HCEC 1CT (cell line): ENCODE measurements at places on chromosomes 16 and 17.
A peak's percentile ranks its signal among the peaks of the same experiment; 100 is the strongest.

- no peak for DNase-seq
Measured at GRCh38 chr17:48134912-48135480, 27.4 kb downstream of the SNX11 start.

GRCh38 chr17:951325-952132 lies 28.0 kb downstream of the NXN start:
- DNase-seq, result peak; percentile 87

DNA sequence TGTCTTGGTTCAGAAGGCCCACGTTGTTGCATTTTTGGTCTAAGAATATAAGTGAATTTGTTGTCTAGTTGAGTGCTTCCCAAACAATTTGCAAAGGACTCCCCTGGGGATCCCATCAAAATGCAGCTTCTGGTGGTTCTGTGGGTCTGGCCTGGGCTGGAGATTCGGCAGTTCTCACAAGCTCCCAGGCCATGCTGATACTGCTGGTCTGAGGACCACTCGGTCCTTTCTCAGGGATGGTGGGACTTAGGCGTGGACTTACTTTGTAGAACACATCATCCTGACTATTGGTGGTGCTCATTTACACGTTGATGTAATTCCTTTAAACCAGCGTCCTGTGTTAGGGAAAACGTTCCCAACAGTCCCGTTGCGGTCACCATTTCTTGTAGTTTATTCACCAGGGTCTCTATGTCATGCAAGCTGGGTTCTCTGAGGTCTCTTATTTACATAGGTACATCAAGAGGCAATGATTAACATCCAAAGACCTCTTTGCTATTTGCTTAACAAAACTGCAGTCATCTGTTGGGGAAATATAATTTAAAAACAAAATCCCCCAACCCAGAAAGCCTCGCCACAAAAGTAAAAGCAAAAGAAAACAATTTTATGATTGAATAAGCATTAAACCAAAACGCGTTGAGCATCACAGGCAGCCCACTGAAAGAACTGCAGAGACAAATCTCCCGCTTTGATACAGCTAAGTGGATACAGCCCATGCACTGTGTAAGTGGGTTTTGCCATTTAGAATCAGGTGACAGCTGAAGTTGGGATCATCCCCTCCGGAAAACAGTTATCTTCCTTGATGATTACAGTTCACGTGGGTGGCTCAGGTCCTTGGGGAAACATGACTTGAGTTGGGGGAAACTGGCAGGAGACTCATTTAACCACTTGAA lies 39.0 kb upstream of the SEC14L1 start:
- DNase-seq, result no peak

DNA sequence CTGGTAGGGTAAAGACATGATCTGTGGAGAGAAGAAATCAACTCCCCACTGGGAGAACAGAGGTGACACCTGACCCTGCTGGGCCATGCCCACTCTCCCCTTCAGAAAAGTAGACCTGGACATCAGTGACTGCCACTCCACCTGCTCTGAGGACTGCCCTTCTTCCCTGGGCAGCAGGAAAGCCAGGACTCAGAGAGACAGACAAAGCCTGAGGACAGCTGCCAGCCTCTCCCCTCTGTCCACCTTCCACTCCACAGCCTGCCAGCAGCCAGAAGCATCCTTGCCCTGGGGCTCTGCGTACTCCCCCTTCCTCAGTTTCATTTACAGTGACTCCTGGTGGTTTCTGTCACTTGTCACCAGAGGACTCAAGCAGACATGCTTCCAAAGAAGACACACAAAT lies 24.5 kb downstream of the ZDHHC7 start:
- DNase-seq, result no peak

- DNase-seq, result no peak
Measured at GRCh38 chr17:62110923-62111484, 45.9 kb upstream of the MED13 start.

DNA sequence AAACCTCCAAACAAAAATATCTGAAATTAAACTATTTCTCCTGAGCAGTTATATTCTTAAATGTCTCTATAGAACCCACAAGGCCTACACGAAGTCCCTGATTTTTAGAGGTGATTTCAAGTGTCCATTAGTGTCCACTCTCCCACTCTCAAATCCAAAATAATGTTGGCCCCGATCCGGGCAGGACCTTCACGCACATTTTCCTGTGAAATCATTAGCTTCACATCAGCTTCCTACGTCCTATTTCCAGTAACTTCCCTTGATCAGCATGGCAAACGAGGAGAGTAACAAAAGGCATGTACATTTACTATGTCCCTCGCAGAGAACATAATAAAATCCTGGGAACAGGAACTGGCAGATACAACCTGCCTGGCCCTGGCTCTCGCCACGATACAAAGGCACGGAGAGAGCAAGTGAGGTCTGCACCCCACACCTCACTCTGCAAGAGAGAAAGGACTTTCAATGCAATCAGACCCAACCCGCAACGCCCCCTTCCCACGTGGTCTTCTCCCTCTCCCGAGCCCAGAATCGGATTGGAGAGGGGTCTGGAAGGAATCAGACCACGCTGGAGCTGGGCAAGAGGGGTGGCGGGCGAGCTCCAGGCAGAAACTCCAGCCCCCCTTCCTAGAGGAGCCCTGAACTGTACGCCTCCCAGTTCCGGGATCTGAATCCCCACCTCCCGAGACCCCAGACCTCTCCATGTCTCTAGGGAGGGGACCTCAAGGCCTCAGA lies 17.5 kb upstream of the C17orf78 start:
- DNase-seq, result peak; percentile 29

DNA sequence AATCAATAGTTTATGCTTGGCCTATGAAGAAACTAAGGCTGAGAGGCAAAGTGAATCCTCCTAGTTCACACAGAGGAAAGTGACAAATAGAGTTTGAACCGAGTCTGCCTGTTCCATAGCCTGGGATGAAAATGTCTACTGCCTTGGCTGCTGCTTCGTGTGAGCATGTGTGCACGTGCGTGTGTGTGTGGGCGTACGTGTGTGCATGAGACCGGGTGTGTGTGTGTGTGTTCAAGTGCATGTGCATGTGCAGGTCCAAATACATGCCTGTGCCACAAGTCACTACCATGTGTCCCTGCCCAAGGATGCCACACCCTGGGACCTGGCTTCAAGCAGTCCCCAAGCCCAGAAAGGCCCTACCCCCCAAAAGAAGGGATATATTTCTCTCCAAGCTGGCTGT lies 13.6 kb downstream of the SEZ6 start:
- no peak for DNase-seq

- DNase-seq, result no peak
Measured at GRCh38 chr16:79800016-79800608, 199.6 kb upstream of the MAF start.

- peak; percentile 7 for DNase-seq
Measured at GRCh38 chr17:68431661-68432071, 25.6 kb downstream of the WIPI1 start.

- DNase-seq, result no peak
Measured at GRCh38 chr16:75085556-75085955, 31.0 kb downstream of the LDHD start.

GRCh38 chr17:61199431-61200338 lies 200.0 kb upstream of the TBX2 start:
- no peak for DNase-seq

DNA sequence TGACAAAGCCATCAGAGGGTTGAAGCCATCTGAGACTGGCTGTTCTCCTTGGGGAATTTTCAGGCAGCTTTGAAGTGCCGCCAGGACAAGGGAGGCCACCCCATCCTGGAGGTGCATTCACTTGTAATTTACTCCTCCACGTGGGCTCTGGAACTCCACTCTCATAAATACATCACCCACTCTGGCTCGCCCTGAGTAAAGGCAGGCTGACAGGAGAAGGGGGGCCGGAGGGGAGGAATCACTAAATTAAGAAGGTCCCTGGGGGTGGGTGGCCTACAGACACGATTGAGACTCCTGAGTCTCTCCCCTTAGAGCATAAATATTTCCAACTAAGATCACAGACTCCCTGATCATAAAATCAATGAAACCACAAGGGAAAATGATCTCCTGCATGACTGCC lies 56.3 kb upstream of the HNF1B start:
- DNase-seq, result no peak

GRCh38 chr17:83203472-83204221 lies 124.2 kb downstream of the METRNL start:
- DNase-seq, result no peak

- DNase-seq, result no peak
Measured at GRCh38 chr17:5621026-5621425, 36.7 kb upstream of the NLRP1 start.

DNA sequence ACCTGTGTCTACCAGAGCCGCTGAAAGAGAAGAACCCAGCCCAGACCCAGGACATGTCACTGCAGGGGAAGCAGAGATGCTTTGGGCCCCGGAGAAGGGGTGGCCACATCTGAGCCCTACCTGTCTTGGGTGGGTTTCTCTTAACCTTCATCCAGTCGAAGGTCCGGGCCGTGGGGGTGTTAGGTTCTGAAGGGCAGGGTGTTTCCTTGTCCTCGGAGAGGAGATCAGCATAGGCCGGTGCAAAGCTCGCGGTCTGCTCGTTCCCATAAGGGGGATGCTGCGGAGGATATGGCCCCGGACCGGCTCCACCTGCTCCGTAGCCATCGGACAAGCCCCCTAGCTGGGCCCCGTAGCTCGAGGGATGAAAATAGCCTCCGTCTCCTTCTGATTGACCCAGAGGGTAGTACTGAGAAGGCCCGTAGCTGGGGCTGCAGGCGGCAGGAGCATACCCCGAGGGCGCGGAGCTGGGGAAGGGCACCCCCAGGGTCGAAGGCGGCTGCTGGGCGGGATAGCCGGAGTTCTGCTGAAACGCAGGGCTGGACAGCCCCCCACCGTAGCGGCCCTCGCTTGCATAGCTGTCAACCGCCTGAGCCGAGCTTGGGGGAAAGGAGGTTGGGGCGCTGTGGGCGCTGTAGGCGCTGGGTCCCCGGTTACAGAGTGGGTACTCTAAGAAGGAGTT lies 464 bp downstream of the HOXB1 start:
- no peak for DNase-seq

DNA sequence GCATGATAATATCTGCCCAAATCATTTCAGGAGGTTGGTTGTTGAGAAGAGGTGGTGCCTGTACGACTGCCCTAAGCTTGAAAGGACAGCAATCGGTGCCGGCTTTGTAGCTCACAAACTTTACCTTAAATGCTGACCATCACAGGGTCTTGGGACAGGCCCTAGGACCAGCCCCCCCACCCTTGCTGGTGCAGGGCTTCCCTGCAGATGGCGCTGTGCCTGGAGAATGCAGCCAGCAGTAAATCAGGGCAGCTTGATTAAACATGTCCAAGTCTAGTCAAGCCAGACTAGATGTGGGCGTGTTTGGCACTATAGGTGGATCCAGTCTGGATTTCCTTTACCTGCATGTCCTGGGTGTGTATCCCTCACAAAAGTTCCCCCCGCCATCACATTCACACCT lies 135.5 kb upstream of the CRHR1 start:
- DNase-seq, result no peak

GRCh38 chr17:50426472-50426782 lies 409 bp downstream of the ACSF2 start:
- no peak for DNase-seq

GRCh38 chr16:66478733-66479511 lies 51.8 kb downstream of the BEAN1 start:
- DNase-seq, result peak; percentile 54

DNA sequence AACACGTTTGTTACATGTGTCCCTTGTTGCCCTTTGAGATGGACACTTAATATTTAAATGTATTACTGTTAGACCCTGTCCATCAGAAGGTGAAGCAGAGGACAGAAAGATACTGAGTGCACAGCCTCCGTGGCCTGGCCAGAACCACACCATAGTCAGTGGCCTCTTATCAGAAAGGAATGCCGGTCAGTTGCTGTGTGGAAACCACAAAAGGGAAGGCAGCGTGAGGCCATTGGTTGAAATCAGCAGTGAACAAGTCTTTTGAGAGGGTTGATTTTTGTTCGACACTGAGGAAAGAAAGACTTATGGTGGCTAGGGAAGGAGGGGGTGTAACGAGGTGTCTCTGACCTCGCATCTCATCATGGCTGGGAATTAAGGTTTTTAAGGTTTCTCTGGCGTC lies 85.4 kb upstream of the CLEC18A start:
- DNase-seq, result peak; percentile 40

DNA sequence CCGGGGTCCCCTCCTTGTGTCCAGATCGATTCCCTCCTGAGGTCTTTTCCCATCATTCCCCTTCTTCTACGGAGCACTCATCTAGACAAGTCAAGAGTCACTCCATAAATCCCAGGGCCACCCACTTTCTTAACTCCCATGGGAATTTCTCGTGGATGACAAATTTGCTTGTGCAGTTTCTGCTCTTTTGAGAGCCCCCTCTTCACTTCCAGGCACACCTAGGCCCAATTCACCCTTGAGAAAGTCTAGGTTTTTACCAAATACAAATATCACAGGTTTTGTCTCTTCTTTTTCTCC lies 522 bp upstream of the POLDIP2 start:
- DNase-seq, result no peak

DNA sequence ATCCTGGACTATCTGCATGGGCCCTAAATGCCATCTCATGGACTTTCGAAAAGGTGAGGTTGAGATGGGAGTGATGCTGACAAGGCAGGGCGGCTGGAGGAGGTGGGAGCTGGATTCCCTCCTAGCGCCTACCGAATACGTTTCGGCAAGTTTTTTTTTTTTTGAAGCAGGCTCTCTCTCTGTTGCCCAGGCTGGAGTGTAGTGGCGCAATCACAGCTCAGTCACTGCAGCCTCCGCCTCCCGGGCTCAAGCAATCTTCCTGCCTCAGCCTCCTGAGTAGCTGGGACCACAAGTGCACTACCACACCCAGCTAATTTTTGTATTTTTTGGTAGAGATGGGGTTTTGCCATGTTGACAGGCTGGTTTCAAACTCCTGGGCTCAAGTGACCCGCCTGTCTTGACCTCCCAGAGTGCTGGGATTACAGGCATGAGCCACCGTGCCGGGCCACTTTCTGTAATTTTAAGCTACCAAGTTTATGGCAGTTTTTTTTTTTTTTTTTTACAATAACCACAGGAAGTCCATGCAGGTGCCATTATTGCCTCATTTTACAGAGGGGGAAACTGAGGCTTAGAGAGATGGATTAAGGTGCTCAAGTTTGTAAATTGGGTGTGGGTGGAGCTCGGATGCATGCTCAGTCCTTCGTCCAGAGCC lies 246.4 kb downstream of the PRKCA start:
- peak; percentile 38 for DNase-seq

DNA sequence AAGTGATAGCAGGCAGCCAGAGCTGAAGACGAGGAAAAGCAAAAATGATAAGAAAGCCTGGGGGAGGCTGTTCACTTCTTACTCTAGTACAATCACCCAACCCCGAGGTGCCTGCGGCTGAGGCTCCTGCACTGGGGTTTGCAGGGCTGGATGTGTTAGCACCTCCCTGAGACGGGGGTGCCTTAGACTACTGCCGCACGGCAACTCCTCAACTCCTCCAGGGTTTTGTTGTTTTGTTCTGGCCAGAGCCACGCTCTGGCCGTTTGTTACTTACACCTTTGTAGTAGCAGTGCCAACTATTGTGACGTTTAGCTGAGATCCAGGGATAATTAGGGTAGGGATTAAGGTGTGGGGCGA lies 51.5 kb downstream of the LDHD start:
- no peak for DNase-seq
